CD4-positive, alpha-beta T cell treated with Interferon alpha-2 for 1 hour (primary cell): ENCODE measurements at places on chromosomes 11 and 22.

DNA sequence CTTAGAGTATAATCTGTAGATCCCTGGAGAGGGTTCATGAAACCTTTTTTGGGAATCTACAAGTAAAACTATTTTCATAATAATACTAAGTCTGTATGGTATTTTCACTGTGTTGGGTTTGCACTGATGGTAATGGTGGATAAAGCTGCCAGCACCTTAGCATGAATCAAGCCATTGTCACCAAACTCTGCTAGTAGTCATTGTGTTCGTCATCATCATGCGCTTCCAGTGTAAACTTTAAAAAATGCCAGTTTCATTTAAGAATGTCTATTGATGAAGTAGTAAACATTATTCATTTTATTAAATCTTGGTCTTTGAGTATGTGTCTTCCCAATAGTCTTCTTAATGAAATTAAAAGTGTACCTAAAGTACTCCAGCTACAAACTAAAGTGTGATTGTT lies 15.0 kb downstream of the ALKBH3 start:
- DNase-seq = no peak

DNA sequence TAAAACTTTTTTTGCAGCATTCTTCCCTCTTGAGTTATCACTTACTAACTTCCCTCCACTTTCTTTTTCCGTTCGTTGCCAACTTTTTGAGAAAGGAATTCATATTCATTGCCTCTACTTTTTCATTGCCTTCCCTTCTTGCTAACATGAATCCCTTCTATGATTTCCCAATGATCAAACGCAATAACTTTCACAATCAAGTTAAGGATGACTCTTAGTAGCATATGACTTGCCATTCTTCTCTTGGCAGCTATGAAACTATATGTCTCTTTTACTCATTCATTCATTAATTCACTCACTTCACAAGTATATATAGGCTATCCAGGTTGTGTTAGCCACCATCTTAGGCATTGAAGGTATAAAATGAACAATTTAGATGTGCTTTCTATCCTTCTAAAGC lies 16.6 kb upstream of the ARHGAP20 start:
- DNase-seq = no peak

DNA sequence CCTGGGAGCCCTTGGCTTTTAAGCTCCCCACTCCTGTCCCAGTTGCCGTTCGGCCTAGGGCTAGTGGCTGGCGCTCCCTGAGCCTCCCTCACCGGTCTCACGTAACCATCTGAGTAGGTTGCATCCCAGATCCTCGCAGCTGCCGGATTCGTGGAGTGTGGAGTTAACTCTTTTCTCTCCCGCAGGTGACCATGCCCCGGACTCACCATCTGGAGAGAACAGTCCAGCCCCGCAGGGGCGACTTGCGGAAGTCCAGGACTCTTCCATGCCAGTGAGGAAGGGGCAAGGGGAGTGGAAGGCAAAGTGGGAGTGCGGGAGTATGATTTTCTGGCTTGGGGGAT lies 902 bp downstream of the MUS81 start:
- DNase-seq = no peak

DNA sequence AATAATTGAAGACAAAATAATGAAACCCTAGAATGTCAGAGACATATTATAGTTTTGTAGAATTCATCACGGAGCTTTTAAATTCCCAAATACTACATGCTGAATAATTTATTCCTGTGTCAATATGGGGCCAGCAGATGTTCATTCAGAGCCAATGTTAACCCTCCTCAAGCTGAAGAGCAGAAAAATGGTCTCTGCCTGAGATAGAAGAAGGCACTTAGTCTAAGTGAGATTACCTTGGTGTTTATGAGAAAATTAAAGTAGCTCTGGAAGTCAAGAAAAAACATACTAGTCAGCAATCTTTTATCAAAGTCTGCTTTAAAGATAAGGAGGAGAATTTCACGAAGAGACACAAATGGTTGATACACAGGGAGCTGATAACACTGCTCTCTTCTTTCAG lies 328.2 kb downstream of the TTC28 start:
- DNase-seq = no peak

GRCh38 chr11:19092342-19092741 lies 24.6 kb upstream of the ZDHHC13 start:
- DNase-seq = no peak

DNA sequence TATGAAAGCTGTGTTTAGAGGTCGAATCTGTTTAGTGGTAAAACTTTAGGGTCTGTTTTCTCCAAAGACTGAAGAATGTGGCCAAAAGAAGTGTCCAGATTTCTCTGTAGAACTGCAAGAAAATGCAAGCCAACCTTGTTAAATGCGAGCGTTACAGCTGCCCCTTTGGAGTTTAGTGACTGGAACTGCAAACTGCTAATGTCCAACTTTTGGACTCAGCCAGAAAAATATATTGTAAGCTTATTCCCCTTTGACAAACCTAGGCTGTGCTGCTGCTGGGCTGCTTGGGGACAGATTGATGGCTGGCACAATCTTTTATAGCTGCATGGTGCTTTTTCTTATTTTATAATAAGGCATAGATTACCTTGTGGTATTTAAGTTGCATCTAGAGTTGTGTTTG lies 3.9 kb downstream of the TEAD1 start:
- DNase-seq = no peak

DNA sequence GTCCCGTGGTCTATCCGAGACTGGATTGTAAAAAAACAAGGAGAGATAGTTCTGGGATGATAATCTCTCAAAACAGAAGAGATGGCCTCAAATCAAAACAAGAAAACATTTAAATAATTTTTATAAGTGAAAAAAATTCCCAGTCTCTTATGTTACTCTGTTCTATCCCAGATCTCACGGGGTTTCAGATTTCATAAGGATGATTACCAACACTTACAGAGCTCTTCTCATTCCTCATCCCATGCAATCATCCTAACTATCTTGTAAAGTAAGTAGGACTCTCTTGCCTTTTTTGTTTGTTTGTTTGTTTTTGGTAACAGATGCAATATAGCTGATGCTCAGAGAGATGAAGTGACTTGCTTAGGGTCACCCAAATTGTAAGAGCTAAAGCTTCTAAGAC lies 20.0 kb upstream of the ZBTB16 start:
- no peak for DNase-seq

GRCh38 chr22:25923914-25924313 lies 181.9 kb downstream of the MYO18B start:
- no peak for DNase-seq

DNA sequence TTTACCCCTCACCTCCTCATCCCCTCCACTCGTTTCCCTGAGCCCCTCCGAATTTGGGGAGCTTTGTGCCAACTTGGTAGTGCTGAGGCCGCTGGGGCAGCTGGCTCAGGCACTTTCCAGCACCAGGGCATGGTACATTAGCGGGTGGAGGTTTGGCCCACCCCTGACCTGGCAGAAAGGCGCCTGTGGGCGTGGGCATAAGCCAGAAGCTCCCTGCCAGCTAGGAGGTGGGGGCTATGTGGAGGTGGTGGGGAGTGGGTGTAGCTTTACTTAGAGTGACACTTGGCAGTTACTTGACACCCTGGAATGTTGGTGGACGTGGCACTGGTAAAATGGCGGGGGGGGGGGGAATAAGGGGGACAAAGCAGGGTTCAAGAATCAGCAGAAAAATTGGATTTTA lies 10.3 kb upstream of the IGF2 start:
- DNase-seq = no peak

- no peak for DNase-seq
Observed at GRCh38 chr22:27270818-27271510, 530.6 kb downstream of the MN1 start.

- no peak for DNase-seq
Observed at GRCh38 chr11:123082977-123083376, 21.0 kb upstream of the HSPA8 start.

GRCh38 chr11:119441898-119442243 lies 18.9 kb upstream of the THY1 start:
- DNase-seq = no peak

- DNase-seq = no peak
Observed at GRCh38 chr11:43278193-43278956, 33.4 kb upstream of the API5 start.

DNA sequence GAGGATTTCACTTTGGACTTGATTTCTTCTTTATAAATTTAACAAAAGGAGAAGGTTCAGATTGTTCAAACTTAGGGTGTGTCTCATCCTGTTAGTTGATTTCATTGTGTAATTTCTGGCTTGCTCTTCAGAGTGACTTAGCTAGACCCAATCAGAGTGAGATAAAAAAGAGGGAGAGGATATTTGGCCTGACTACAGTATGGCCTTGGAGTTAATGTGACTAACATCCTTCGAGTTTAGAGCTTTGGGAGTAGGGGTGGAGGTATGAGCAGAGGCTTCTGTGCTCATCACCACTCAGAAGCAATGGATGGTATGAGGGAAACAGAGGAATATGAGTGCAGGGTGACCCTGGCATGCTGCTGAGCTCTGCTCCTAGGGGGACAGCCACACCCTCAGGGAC lies 114.2 kb downstream of the ME3 start:
- no peak for DNase-seq

GRCh38 chr11:17260020-17260419 lies 16.5 kb upstream of the NUCB2 start:
- no peak for DNase-seq

- DNase-seq = no peak
Observed at GRCh38 chr11:1870326-1870696, 17.4 kb downstream of the LSP1 start.

DNA sequence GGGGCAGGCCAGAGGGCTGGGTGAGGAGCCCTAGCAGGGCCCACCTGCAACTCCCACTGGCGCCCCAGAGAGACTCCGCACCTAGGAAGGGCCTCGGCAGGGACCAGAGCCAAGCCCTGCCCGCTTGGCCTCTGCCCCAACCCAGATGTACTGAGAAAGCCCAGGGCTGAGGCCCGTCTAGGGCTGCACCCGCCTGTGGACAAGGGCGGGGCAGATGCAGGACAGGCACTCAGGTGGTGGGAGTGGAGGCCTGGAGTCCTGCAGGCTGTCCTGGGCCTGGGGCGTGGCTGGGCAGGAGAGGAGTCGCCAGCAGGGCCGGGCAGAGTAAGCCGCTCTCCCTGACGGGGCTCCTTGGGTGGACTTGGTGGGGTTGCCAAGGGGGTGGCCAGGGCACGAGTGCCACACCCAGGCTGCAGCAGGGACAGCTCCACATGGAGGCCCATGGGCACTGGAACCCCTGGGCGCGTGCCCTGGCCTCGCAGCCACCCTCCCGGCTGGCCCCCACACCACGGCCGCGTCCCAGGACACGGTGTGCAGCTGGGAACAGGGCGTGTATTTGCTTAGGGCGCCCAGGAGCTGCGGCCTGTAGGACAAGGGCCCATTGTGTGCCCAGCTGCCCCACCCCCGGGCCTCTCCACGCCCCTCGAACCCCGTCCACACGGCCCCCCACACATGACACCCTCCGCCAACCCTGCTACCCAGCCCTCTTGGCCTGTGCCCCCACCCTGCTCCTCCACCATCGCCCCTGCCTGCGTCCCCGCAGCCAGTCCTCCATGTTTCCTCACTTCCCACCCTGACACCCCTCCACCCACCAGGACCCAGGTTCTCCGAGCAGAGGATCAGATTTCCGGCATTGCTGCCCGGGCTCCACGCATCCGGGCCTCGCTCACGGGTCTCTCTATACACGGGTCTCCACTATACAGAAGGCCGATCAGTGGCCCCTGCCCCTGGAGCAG lies 11.3 kb upstream of the PIM3 start:
- no peak for DNase-seq

DNA sequence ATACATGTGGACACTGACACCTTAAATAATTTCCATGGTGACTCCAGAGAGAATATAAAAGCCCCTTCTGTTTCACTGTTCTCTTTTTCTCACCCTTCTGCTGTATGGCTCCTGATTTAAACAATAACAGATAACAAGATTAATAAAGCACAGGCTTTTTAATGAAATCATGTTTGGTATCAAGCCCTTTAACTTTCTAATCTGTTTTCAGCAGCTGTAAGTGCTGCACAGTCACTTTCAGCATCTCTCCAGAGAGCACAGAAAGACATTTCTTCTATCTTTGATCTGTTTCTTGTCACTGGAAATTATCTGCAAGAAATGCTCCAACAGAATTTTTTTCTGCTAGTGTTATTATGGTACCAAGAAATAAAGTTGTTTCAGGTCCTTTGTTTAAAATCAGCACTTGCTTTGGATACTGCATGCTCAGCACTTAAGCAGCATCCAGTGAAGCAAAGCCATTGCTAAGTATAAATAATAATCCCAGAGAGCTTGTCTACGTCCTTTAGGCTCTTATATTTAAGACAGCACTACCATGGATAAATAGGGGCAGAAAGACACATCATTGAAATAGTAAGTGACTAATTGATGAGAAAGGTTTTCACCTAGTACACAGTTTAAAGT lies 134.2 kb upstream of the CARD18 start:
- DNase-seq = no peak

GRCh38 chr22:19776433-19777031 lies 16.0 kb downstream of the TBX1 start:
- DNase-seq = no peak

DNA sequence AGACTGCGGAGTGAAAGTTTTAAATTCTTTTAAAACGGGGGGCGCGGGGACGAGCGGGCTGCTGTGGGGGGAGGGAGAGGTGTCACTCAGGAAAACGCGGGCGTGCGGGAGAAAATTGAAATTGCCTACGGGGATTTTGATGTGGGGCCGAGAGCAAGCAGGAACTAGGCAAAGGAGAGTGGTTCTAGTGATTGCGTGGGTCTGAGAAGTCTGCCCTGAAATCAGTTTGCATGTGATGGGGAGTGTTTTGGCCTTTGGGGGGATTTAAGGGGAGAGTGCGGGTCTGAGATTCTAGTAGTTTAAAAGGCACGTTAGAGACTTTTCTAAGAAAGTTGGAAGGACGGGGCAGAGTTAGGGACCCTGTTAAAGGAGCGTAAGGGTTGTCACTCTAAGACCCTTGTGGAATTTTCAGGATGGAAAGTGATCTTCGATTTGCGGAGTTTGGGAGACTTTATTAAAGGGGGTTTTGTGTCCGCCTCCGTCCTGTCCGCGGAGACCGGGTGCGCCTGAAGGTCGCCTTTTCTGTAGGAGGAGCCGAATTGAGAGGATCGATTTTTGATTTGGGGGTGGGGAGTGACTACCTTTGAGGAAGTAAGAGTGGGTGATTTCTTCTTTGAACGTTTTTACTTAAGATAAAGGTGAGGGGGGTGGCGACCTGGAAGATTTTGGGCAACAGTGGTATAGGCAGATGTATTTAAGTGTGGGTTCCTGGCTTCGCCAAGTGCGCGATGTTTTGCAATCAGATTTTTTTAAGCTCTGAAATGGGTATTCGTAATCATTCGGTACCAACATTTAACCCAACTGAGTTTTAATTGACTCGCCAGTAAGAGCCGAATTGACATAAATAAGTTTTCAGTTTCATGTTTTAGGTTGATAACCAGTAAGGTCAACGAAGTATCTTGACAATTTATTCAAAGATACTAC lies 1.1 kb downstream of the EED start:
- DNase-seq = no peak

- no peak for DNase-seq
Observed at GRCh38 chr11:78094250-78094649, 14.6 kb upstream of the NDUFC2 start.

- no peak for DNase-seq
Observed at GRCh38 chr22:39279170-39279850, 34.5 kb upstream of the PDGFB start.
